ENCODE measurements at places on chromosomes 1 and 21. TPM values are rescaled to one million over a fixed set of nuclear protein-coding genes. Genes with fewer than 3 reads are reported as not detected.

EVA1C gene
- total RNA-seq = 11.3 TPM

CLCA1 gene
- total RNA-seq = 0.22 TPM

SHISA4 gene
- total RNA-seq = 18.5 TPM

ANKRD45 gene
- total RNA-seq = 0.29 TPM

FCRL6 gene
- not detected for total RNA-seq

PYHIN1 gene
- total RNA-seq = not detected

PLEKHN1 gene
- 4.9 TPM for total RNA-seq

PRAMEF8 gene
- total RNA-seq = not detected

LIN28A gene
- not detected for total RNA-seq

GNG4 gene
- total RNA-seq = 0.44 TPM

EXTL1 gene
- total RNA-seq = 0.43 TPM

RCSD1 gene
- total RNA-seq = 0.57 TPM

HNRNPCL1 gene
- not detected for total RNA-seq

RAB3GAP2 gene
- total RNA-seq = 51.1 TPM

All from placental pericyte (primary cell).